Stimulated activated naive CD8-positive, alpha-beta T cell treated with anti-CD3 and anti-CD28 coated beads, Interleukin-15, amount 100 ng/mL, for 72 hours (primary cell): ENCODE measurements at places on chromosomes 2 and 18.

- peak; percentile 72 for DNase-seq
These were observed 60.9 kb downstream of the HDAC4 start for GRCh38 chr2:239339726-239340601.

- no peak for DNase-seq
These were observed 69.7 kb upstream of the PXDN start for GRCh38 chr2:1814061-1814460.

DNA sequence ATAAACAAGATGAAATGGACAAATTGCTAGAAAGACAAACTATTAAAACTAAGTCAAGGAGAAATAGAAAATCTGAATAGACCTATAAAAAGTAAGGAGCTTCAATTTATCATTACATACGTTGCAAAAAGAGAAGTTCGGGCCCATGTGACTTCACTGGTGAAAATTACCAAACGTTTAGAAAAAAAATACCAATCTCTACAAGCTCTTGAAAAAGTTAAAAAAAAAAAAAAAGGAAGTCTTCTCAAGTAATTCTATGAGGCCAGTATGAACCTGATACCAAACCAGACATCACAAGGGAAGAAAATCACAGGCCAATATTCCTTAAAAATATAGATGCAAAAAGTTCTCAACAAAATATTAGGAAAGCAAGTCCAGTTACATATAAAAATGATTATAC lies 20.2 kb upstream of the ACVR2A start:
- no peak for DNase-seq

- DNase-seq: no peak
These were observed 81.5 kb upstream of the FZD7 start for GRCh38 chr2:201952187-201952586.

DNA sequence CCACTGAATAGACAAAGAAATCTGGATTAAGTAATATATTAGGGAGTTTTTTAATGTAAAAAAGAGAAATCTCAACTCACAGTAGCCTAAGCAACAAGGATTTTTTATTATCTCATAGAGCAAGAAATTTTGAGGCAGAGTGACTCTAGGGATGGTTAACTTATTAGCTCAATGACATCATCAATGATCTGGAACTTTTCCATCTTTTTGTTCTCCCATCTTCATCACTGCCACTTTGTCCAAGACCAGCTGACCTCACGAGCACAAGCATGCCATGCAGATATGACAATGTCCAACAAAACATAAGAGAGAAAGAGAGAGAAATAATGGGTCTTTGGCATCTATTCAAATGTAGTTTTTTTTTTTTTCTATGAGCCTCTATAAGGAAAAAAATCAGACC lies 211.8 kb upstream of the RND3 start:
- DNase-seq: no peak

DNA sequence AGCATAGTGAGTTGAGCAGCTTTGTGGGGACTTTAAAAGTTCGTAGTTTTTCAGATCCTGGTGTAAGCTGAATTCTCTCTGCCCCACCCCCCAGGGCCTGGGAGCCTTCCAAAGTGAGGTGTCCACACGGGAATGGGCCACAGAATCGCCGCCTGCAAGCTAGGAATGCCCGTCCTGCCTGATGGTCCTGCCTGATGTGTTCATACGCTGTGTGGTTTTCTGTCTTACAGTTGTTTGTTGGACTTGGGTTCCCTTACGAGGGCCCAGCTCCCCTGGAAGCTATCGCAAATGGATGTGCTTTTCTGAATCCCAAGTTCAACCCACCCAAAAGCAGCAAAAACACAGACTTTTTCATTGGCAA lies 158.7 kb downstream of the MGAT5 start:
- no peak for DNase-seq

GRCh38 chr18:42915299-42915698 lies 200.2 kb downstream of the RIT2 start:
- DNase-seq: no peak

- DNase-seq: peak; percentile 94
These were observed 21.2 kb downstream of the TEX44 start for GRCh38 chr2:231613663-231614558.

DNA sequence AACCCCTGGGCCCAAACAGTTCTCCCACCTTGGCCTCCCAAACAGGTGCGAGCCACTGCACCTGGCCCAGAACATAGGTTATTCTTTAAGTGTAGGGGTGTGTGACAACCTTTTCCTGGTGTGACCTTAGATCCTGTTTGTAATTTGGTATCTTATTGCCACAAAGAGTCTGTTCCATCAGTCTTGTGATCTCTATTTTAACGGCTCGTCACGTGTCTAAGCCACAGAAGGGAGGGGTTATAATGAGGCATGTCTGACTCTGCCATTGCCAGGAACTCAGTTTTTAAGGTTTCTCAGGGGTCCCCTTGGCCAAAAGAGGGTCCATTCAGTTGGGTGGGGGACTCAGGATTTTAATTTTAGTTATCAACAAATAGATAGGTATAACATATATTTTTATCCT lies 4.4 kb upstream of the ALS2 start:
- DNase-seq: no peak

GRCh38 chr2:138974651-138975050 lies 194.5 kb upstream of the NXPH2 start:
- DNase-seq: no peak

DNA sequence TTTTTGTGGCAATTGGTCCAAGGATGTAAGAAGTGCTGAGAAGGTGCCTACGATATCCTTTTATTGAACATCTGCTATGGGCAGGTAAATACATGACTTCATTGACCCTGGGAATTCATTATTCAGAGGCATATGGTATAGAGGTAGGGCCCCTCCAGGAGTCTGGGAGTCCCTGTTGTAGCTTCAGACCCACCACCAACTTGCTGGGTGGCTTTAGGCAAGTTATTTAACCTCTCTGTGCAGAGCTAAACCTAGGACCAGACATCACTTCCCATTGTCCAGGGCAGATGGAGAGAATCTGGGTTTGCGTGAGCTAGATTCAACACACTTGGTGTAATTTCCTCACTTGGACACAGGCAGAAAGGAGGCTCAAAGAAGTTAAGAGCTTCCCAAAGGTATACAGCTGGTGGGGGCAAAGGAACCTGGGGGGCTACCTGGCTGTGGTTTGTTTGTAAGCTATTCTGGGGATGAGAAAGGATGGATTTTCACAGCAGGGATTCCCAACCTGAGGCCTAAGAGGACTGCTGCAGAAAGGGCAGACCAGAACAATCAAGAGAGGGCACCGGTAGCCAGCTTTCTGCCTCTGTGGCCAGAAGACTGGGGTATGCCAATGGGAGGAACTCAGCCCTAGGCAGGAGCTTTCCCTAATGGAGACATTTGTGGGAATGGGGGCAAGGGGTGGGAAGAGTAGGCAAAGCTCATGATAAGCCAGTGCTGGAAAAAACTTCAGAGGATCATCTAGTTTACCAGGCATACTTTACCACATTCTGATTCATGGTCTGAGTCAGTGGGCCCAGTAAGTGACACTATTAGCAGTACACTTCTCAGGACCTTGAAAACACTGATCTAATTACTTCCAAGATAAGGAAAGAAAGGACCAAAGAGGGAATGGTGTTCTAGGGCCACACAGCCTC lies 102.7 kb upstream of the SMAD2 start:
- DNase-seq: no peak

DNA sequence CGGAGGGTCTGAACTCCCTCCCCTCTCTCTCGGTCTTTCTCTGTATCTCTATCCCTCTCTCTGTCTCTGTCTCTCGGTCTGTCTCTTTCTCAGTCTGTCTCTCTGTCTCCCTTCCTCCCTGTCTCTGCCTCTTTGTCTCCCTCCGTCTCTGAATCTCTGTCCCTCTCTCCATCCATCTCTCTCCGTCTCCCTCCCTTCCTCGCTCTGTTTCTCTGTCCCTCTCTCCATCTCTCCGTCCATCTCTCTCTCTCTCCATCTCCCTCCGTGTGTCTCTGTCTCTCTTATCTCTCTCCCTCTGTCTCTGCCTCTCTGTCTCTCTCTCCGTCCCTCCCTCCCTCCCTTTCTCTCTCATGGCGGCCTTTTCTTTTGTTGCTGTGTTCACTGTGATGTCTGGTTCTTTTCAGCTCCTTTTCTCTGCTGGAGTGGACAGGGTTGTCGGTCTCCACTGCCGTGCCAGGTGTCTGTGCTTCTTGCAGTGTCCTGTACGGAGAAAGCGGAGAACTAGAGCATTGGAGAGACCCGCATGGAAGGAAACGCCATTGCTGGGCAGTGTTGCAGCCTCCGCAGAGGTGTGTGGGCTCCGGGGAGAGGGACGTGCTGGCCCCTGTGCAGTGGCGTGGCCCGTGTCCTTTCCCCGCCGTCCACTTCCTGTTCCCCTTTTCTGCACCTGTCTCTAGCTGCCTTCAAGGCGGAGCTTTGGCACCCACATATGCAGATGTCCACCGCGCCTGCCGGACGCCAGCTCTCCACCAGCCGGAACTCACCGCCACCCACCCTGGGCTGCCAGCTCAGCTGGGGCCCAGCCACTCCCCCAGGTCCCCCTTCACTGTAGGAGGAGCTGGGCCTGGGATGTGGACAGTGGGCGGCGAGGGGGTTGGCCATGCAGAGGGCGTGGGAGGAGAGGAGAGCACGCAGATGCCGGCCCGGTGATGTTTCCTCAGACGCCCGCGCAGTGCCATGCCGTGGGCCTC lies 113.1 kb downstream of the NFATC1 start:
- DNase-seq: no peak

- no peak for DNase-seq
These were observed 30.1 kb upstream of the E2F6 start for GRCh38 chr2:11495844-11496681.

GRCh38 chr2:126851756-126852155 lies 46.9 kb upstream of the TEX51 start:
- no peak for DNase-seq

DNA sequence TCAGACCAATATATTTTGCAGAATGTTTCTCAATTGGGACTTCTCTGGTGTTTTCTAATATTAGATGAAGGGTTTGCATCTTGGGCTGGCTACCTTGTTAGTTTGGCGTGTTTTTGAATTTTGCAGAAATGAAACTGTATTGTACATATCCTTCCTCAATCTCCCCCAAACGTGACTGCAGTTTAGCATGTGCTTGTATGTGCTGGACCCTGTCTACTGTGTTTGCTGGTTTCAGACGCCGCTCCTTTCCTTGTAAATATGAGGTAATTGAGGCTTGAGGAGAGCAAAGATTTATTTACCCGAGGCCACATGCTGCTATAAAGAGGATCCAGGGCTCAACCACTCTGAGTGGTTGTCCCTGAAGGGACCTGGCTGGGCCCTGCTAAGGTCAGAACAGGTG lies 57.2 kb downstream of the NGEF start:
- no peak for DNase-seq

- no peak for DNase-seq
These were observed 110.8 kb downstream of the NR4A2 start for GRCh38 chr2:156221703-156222102.

GRCh38 chr18:48983793-48984437 lies 33.1 kb upstream of the SMAD7 start:
- no peak for DNase-seq

DNA sequence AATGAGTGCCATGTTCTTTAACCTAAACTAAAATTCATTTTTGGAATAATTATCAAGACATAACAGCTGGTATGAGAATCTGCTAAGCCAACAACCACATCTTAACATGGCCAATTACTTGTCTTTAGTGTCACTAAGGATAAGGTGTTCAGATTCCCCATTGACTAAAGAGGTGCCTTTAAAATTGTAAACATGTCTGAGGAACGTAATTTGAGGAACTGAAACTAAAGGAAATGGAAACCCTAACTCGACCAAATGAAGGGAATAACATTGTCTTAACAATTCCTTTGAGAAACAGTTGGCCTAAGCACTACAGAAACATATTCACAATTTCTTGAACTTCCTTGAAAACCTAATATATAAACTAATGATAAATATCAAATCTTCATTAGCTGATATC lies 355.4 kb upstream of the GULP1 start:
- no peak for DNase-seq

GRCh38 chr2:12861344-12861930 lies 144.7 kb downstream of the TRIB2 start:
- DNase-seq: no peak

DNA sequence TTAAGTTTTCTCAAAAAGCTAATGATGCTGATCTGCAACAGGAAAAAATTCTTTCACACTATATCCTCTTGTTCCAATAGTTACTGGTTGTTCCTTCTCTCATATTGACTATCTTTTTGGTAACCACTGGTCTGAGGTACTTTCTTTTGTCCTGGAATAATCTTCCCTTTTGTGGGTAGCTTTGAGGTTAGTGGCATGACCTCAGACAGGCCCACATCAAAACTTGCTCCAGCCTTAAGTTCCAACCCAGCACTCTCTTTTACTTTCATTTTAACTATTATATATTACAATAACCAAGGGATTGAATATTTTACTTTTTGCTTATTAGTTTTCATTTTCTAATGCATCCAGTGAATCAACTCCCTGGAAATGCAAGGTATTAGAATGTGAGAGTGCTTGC lies 9.5 kb downstream of the REG1A start:
- no peak for DNase-seq

DNA sequence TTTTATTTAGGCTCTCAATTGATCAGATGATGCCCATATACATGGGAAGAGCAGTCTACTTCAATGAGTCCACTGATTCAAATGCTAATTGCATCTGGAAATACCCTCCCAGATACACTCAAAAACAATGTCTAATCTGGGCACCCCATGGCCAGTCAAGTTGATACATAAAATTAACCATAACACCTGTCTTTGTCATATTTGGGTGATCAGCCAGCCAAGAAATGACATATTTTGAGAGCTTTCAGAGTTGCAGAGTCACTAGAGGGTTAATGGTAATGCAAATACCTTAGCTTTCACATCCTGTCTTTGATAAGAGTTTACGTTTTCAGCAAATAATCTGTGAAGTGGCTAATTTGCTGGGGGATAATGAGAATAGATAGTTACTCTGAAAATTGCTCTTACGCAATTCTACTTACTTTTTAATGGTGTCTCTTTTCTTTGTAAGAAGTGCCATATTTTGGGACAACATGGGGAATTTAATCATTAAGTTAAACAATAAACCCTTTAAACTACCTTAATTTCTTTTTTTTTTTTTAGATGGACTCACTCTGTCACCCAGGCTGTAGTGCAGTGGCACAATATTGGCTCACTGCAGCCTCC lies 49.1 kb downstream of the CCDC195 start:
- no peak for DNase-seq

DNA sequence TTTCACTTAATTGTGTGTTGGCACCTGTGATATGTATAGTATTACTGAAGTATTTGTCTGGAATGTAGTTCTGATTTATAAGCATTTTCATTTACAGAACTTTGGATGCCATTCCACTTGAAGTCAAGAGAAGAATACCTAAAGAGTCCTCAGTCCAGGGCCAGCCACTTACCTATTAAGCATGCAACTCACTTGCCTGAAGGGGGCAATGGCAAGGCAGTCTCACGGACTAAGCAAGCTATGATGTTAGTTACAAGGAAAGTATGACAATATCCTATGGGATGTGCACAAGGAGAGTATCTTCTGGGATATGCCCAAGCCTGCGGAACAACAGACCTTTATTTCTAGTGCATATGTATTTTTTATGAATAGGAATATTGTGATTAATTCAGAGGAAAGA lies 369.4 kb upstream of the GCFC2 start:
- no peak for DNase-seq
